ENCODE measurements at places on chromosomes 16 and 17. TPM values are rescaled to one million over a fixed set of nuclear protein-coding genes. Genes with fewer than 3 reads are reported as not detected.

GRCh38 chr16:66983033-66983432 is 5.4 kb upstream of the CES4A start:
- DNase-seq, result no peak

DNA sequence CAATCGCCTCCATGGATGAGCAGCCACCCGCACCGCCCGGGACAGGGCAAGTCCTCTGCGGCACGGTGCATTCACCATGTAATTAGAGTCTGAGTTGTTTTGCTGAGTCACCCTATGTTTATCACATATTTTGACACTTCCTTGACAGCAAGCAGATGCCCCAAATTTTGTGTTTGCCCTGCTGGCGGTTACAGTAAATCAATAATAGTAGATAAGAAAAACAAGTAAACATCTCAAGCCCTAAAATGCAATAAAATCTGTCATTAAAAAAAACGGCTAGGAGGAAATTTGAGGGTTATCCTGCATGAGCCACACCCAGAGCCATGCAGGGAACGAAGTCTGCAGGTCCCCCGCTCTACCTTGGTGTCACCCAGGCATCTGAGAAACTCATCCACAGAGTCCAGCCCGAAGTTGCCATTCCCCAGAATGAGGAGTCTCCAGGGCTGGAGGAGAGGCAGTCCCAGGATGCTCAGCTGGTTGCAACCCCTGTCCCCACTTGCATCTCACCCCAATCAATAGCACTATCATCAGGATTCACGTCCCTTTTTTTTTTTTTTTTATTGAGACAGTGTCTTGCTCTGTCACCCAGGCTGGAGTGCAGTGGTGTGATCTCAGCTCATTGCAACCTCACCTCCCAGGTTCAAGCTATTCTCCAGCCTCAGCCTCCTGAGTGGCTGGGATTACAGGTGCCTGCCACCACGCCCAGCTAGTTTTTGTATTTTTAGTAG is 16.5 kb upstream of the ST6GALNAC1 start:
- DNase-seq, result no peak

GRCh38 chr16:2819939-2820835 is 3.1 kb downstream of the PRSS21 start:
- no peak for DNase-seq

GRCh38 chr17:79049821-79050220 is 24.8 kb upstream of the ENGASE start:
- DNase-seq, result no peak

Gene MMP28
- 15.8 TPM for total RNA-seq

Gene CORO6
- 85.2 TPM for total RNA-seq

DNA sequence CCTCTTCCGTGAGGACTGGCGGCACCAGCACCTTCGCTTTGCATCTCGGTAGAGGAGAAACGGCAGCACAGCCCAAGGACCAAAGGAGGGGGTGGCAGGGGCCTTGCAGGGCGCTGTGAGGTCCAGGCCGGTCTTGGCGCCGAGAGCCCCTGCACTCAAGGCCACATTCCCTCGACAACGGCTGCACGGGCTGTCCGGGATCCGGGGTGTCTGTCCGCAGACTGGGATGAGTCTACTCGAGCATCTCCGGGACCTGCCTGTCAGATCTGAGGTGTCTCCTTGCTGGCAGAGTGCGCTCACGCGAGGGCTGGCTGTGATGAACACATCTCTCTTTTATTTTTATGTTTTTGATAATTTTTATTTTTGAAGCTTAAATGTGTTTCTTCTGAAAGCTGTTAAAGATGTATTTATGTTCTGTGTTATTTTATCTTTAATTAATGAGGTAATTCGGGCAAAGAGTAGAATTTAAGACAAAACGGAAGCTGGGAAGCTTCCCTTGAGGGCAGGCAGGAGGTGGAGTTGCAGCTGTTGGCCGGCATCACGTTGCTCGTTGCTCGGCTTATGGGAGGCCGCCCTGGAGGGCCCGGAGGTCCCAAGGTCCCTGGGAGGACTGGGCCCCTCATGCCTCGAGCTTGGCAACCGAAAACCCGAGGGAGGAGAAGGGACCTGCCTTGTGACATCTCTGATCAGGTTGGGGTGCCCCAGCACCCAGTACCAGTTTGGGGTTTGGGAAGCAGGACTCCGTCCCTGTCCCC is 4.3 kb downstream of the SOX8 start:
- no peak for DNase-seq

DNA sequence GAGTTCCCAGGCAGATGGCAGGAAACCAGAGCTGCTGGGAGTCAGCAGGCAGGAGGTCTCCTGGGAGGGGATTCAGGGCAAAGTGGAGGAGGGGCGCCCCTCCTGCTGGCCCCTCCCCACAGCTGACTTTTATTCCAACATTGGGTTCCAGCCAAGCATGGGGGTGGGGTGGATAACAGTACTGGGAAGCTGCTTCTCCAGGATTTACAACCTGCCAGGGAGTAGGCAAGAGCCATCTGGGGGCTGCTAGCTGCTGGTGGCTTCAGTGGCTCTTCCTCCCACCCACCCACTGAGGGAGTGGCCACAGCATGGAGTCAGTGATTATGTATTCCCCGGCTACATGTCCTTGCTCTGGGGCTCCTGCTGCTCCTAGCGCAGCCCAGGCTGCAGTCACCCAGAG is 36.8 kb downstream of the TMEM132E start:
- DNase-seq, result no peak

- DNase-seq, result no peak
Measured at GRCh38 chr17:4179071-4179470, 36.1 kb downstream of the CYB5D2 start.
